ENCODE measurements at places on chromosomes 11 and 22. TPM values are rescaled to one million over a fixed set of nuclear protein-coding genes. Genes with fewer than 3 reads are reported as not detected.

GRCh38 chr11:120940160-120940848 is 83.6 kb upstream of the TBCEL start:
- DNase-seq = no peak

- no peak for DNase-seq
Measured at GRCh38 chr11:126197277-126197939, 14.0 kb downstream of the RPUSD4 start.

- DNase-seq = no peak
Measured at GRCh38 chr11:129729216-129729615, 86.4 kb upstream of the TMEM45B start.

- no peak for DNase-seq
Measured at GRCh38 chr22:39560127-39560526, 10.4 kb upstream of the CACNA1I start.

DNA sequence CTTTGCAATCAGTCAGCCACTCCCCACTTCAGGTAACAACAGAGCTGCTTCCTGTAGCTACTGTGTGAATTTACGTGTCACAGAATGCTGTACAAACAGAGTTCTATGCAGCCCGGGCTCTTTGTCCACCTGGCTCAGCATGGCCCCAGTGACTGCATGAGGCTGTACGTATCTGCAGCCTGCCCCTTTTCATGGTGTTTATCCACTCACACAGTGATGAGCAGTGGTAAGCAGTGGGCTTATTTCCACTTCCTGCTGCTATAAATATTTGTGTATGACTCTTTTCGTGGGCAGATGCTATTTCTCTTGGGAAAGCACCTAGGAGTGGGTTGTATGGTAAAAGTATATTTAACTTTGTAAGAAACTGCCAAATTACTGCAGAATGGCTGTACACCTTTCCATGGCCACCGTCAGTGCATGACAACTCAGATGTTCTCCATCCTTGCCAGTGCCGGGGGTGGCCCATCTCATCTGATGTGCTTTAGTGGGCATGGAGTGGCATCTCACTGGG is 43.3 kb downstream of the MYEOV start:
- DNase-seq = peak; percentile 54

- no peak for DNase-seq
Measured at GRCh38 chr22:50102946-50103345, 13.1 kb downstream of the MOV10L1 start.

DNA sequence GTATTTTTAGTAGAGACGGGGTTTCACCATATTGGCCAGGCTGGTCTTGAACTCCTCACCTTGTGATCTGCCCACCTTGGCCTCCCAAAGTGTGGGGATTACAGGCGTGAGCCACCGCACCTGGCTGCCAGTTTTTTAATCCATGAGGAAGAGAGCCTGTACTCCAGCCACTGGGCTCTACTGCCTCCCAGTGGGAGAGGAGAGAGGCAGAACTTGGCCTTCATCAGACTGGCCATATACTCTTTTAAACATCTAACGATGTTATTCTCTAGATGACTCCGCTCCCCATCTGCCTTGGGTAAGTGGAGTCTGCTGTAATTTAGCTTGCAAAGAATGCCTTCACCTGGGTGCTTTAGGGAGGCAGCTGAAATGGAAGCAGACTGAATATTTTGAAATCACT is 34.6 kb downstream of the SLC6A5 start:
- DNase-seq = no peak

The LRRN4CL gene
- 11.5 TPM for total RNA-seq

The HBD gene
- not detected for total RNA-seq

The KCNK4 gene
- not detected for total RNA-seq

DNA sequence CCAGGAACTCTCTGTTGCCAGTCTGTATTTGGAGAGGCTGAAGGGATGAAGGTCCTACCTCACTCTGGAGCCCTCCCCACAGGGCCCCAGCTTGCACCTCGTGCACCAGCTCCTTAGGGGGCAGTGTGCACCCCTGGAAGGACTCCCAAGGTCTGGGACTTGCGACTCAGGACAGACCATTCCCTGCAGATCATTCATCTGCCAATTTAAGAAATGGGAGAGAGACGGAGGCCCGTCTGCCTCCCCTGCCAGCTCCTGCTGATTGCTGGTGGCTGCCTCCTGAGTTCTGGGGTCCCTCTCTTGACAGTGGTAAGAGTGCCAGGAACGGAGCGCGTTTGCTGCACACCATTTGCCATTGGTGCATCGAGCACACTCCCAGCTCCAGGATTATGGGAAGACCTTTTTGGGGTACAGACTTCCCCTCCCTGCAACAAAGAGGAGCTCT is 27.4 kb upstream of the MALAT1 start:
- DNase-seq = peak; percentile 74

DNA sequence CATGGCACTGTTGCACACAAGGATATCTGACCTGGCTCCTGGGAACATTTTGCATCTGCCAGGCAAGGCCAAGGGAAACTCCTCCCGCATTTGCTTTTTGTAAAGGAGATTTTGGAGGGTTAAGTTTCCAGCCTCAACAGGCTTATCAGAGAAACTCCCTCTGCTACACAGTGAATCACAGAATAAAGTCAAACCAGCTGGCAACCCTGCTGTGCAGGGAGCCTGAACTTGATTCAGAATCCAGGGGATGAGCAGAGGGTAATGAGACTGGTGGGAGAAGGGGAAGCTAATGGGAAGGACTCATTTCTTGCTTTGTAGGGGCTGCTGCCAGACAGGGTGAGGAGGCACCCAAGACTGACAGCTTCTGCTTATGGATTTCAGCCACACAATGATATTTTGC is 185.3 kb upstream of the ISX start:
- DNase-seq = no peak

DNA sequence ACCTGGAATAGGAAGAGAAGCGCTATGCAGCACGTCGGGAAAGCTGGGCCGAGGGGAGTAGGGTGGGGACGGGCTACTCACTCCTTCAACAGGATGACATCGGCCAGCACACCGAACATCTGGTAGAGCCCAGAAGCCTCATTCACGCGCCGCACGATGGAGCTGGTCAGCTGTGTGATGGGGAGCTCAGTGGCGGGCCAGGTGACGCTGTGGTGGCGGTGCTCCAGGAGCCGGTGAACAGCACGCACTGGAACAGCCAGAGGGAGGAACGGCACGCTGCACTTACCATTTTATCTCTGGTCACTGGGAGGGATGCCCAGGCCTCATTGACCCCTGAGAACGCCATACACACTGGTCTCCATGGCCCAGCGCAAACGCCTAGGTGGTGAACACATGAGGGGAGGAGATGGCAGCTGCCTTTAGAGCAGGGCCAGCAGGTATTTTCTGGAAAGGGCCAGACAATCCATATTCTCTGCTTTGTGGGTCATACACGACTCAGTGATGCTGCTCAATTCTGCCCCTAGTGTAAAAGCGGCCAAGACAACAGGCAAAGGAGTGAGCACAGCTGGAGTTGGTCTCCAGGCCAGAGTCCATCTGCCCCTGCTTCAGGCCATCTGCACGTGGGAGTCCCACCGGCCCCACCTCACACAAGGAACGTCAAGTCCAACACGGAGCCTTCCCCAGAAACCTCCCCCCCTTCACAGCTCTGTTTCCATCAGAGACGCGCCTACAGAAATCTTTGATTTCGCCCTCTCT is 8.8 kb downstream of the FOXRED2 start:
- no peak for DNase-seq

DNA sequence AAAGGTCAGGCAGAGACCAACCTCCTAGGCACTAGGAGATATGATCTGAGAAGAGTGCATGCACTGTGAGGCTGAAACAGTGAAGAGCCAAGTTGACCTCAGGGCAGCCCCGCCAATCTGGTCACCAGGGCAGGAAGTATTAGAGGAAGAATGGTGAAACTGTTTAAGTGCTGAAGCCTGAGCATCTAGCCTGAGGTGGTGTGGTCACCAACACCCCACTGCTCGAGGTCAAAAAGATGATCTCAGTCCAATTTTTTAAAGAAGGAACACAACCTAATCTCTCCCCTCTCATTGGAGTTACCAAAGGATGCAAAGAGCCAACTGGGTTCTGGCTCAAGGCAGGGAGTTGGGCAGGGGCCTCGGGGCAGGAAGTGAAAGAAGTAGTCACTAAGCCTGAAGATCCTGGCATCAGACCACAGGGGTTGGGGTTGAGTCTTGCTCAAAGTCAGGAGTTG is 4.0 kb downstream of the APBB1 start:
- no peak for DNase-seq

The KIF18A gene
- 2.5 TPM for total RNA-seq

The ACRV1 gene
- 0.38 TPM for total RNA-seq

The OR10A2 gene
- total RNA-seq = not detected

The BRMS1 gene
- total RNA-seq = 39.3 TPM

GRCh38 chr22:28989035-28989464 is 72.6 kb downstream of the C22orf31 start:
- DNase-seq = no peak

- no peak for DNase-seq
Measured at GRCh38 chr11:34309965-34310364, 47.8 kb downstream of the ABTB2 start.

The APOL5 gene
- not detected for total RNA-seq

- DNase-seq = no peak
Measured at GRCh38 chr11:12213883-12214282, 103.5 kb downstream of the MICAL2 start.

The OR56A4 gene
- 0.20 TPM for total RNA-seq

DNA sequence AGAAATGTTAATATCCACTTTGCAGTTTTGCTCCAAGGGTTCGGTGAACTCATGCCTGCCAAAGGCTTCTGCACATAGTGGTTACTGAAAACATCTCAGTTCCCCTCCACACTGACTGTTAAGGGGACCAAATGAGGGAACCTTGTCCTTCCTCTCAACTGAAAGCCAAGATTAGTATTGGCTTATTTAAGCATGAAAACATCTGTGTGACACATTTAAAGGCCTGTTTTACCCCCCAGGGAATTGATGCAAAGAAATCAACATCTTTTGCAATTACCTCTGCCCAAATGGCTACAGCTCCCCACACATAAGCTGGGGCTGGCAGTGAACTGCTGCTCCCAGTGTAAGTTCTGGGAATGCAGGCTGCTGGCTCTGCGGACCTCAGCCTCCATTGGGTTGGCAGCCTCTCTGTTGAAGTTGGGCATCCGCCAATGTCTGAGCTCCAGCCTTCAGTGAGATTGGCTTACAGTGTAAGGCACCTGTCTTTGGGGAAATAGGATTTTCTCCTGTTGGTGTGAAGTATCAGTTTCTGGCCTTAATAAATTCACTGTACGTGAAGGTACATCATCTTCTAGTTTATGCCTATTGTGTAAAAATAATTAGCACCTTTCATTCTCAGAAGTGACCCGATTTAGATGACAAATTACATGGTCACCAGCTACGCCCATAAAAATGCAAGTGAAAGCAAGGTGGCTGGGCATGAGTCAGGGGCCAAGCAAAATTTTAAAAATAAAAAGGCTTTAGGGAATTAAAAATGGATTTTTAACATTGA is 213.4 kb upstream of the SYN3 start:
- peak; percentile 53 for DNase-seq

- peak; percentile 40 for DNase-seq
Measured at GRCh38 chr22:20001082-20001638, 15.5 kb downstream of the ARVCF start.

DNA sequence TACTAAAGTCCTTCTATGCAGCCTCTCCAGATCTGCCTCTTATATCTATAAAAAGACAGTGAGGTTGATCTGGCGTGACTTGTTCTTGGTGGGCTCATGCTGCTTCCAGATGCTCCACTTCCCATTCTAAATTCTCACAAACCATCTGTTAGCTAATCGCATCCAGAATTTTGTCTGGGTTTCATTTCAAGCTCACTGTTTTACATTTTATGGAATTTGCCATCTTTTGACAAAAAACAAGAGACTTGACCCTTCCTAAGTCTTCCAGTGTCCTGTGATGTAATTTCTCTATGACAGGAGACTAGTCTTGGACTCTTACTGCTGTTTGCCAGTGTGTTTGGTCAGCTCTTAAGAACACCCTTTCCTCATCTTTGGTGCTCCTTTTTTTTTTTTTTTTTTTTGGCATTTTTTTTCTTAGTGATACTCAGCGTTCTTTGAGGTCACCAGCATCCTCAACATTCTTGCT is 23.0 kb downstream of the CRKL start:
- DNase-seq = no peak

GRCh38 chr11:6385046-6385777 is 5.1 kb upstream of the SMPD1 start:
- DNase-seq = no peak

DNA sequence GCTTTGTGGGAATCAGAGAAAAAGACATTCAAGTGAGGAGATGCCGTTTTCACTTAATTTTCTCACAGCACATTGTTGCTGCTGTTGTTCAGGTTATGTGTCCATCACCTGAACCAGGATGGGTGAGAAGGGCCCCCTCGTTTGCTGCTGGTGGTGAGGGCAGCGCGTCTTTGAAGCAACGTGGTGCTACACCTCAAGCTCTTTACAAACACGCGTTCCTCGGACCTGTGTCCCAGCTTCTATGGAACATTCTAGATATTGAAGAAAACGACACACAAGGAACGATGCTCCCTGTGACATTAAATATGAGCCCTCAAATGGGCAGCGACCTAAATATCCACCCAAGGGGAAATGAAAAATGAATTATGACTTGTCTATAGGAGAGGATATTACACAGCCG is 418.6 kb downstream of the MN1 start:
- DNase-seq = no peak

GRCh38 chr11:82995754-82996398 is 75.8 kb downstream of the RAB30 start:
- no peak for DNase-seq
